ENCODE measurements at places on chromosomes 13 and 19. TPM values are rescaled to one million over a fixed set of nuclear protein-coding genes. Genes with fewer than 3 reads are reported as not detected.

- no peak for DNase-seq
Observed at GRCh38 chr13:26679411-26680122, 81.0 kb downstream of the GPR12 start.

DNA sequence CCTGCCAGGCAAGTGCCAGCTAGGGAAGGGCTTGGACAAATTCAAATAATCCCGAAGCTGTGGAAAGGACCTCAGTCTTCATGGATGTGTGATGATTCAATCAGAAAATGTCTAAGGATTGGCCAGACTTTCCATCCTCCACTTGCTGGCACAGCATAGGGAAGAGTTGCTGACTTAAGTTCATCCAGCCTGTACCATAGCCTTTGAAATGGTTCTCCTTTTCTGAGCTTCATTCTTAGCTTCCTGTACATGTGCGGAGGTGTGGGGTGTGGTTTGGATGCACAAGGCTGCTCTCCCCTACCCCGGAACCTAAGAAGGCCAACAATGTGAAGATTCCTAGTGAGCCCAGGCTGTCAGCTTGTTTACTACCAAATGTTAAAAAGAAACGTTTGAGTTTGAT lies 959 bp upstream of the IGFL3 start:
- DNase-seq: no peak

DAND5 gene
- total RNA-seq: 0.06 TPM

LGALS14 gene
- total RNA-seq: not detected

DCT gene
- total RNA-seq: 0.27 TPM

Measured in H4 (cell line).